Thyroid gland (tissue), 4 donors: ENCODE measurements at places on chromosomes 13 and 19. TPM values are rescaled to one million over a fixed set of nuclear protein-coding genes. Genes with fewer than 3 reads are reported as not detected.

- DNase-seq = no peak
Observed at GRCh38 chr13:20254076-20254475, 22.0 kb upstream of the GJB6 start.

DNA sequence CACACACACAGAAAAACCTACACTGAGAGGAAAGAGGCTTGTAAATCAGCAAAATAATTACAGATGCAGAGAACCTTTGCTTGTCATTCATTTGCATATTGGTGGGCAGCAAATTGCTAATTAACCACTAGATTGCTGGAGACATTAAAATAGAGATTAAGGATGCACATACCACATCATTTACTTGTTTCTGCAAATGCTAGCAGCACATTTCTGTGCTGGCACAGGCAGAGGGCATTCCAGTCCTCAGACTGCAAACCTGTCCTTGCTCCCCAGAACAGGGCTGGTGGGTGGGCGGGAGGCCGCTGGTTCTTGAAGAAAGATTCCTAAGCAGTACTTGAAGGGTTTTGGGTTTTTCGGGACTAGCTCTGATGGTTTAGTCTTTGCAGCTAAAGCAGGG lies 941 bp upstream of the SIAH3 start:
- DNase-seq = no peak

GRCh38 chr13:50104493-50104892 lies 89.2 kb downstream of the KCNRG start:
- DNase-seq = no peak

DNA sequence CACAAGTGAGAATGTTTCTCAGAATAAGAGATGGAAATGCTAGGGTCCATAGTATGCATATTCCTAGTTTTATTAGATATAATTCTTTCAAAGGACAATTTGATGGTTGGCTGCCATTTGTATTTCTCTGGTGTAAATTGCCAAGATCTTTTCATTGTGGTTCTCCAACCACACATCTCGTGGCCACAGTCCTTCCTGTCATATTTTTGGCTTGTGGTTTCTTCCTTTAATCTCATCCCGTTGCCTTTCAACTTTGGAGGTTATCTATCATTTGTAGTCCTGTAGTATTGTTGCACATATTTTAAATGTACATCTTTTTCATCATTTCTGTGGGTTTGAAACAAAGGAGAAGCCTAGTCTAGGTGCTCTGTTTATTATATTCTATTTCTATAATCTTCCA lies 61.2 kb downstream of the WASF3 start:
- DNase-seq = no peak

- DNase-seq = peak; percentile 75
Observed at GRCh38 chr19:19627621-19628500, at the start of gene LPAR2. Gene LPAR2 (minus strand): TSS chr19:19628220. CDS start chr19:19627275, 945 bp downstream.

GRCh38 chr19:55611300-55611982 lies 6.0 kb downstream of the ZNF865 start:
- no peak for DNase-seq

- no peak for DNase-seq
Observed at GRCh38 chr19:53580871-53581835, 43.2 kb downstream of the ZNF331 start.

DNA sequence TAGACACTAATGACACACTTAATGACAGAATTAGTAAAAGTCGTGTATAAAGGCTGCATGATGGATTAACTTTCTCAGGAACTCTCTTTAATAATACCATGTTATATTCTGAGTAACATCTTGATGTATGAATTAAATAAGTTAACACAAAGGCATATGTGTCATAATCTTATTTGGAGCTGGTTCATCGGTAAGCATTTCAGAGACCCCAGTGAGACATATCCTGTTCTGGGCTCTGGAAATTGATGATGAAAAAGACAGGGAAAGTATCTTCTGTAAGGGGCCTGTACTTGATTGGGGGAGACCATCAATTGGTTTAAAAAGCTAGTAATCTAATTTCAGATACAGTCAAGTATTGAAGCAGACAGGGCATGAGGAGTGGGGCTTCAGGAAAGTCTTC lies 547.9 kb downstream of the GPC6 start:
- DNase-seq = no peak

- no peak for DNase-seq
Observed at GRCh38 chr13:106104281-106104901, 431.1 kb downstream of the EFNB2 start.

DNA sequence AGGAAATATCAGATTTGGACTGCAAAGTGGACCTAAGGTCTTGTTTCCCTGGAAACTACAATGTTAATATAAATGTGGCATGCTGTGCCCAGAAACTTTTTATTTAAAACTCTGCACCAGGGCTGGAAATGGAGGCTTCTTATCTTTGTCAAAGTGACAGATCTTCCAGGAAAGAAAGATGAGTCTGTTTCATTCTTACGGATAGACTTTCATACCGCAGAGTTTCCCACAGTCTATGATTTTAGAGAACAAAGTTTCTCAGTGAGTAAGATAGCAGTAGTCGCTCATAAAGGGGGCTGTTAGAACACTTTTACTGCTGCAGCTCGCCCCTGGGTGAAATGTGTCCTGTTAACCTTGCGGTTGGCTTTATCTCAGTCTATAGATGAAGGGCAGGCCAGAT lies 6.7 kb downstream of the CLEC11A start:
- DNase-seq = no peak

- no peak for DNase-seq
Observed at GRCh38 chr13:109816808-109817203, 30.4 kb upstream of the IRS2 start.

DNA sequence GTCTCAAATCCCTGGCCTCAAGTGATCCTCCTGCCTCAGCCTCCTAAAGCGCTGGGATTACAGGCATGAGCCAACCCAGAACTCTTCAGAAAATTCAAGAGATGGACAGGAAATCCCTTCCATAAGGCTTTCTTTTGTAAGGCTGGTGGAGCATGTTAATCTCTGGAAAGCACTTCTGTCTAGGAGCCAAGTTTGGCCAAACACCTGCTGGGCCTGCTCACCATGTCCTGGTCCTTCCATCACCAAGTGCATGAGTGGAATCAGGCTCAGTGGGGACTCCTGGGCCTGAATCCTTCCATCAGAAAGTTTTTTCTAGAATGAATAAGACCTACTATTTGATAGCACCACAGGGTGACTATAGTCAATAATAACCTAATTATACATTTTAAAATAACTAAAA lies 148.0 kb downstream of the DCLK1 start:
- no peak for DNase-seq

- no peak for DNase-seq
Observed at GRCh38 chr13:81987159-81987558, 1646.2 kb upstream of the SPRY2 start.

- no peak for DNase-seq
Observed at GRCh38 chr13:46278474-46278873, 66.7 kb downstream of the LRRC63 start.

- no peak for DNase-seq
Observed at GRCh38 chr13:38372820-38373383, 23.3 kb downstream of the UFM1 start.

GRCh38 chr13:49419276-49419675 lies 24.6 kb downstream of the CAB39L start:
- DNase-seq = no peak

- no peak for DNase-seq
Observed at GRCh38 chr19:38743394-38744297, 628 bp downstream of the CAPN12 start.

GRCh38 chr13:22243469-22244163 lies 572.7 kb downstream of the FGF9 start:
- DNase-seq = no peak

GRCh38 chr13:25462301-25463125 lies 90.7 kb downstream of the ATP8A2 start:
- DNase-seq = no peak

DNA sequence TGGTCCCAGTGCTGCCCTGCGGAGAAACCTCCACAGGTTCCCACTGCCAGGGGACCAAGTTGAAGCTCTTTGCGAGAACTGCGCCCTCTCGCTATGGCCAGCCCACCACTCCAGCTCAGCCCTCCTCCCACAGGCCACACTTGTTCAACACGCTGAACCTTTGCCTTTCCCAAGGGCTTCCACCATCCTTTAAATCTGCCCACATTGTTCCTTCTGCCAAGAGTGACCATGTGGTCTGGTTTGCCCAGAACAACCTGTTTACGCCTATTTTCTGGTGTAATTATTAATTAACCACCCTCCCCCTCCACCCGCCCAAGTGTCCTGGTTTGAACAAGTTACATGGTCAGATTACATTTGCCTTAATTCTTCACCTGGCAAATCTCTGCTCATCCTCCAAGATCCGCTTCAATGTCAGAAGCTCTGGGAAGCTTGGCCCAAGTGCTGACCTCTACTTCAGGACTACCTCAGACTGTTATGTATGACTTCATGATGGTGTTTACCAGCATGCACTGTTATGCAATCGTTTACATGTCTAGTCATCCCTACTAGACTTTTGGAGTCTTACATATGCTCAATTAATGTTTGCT lies 12.0 kb upstream of the USP12 start:
- no peak for DNase-seq

DNA sequence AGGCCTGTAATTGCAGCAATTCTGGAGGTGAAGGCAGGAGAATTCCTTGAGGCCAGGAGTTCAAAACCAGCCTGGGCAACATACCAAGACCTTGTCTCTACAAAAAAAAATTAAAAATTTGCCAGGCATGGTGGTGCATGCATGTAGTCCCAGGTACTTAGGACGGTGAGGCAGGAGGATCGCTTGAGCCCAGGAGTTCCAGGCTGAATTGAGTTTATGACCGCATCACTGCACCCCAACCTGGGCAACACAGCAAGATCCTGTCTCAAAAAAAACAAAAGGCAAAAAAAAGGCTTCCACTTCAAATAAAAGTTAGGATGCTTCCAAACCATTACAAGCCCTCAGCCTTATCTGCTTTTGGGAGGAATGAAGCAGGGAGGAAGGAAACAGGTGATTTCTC lies 5.2 kb downstream of the ZNF577 start:
- no peak for DNase-seq

- DNase-seq = no peak
Observed at GRCh38 chr13:98900442-98900841, 77.4 kb downstream of the DOCK9 start.

- peak; percentile 0 for DNase-seq
Observed at GRCh38 chr13:114116734-114117133, 15.7 kb downstream of the RASA3 start.

DNA sequence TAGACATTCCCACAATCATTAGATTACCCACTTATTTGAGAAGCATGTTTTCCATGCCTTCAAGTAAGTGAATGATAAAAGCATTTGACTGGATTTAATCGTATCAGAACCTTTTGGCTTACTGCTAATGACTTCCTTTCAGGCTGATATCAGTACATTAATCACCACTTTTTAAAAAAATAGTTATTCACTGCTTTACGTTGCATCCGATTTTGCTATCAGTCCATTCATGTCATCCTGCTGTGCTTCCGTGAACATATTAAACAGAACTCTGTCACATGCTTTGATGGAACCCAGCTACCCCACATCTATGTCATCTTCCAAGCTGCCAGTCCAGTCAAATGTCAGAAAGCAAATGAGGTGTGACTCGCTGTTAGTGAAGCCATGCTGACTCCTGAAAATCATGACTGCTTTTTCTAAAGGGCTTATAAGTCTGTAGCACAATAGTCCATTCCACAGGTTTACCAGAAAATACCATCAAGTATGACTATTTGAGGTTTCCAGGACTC lies 440.9 kb downstream of the IRS2 start:
- DNase-seq = no peak

DNA sequence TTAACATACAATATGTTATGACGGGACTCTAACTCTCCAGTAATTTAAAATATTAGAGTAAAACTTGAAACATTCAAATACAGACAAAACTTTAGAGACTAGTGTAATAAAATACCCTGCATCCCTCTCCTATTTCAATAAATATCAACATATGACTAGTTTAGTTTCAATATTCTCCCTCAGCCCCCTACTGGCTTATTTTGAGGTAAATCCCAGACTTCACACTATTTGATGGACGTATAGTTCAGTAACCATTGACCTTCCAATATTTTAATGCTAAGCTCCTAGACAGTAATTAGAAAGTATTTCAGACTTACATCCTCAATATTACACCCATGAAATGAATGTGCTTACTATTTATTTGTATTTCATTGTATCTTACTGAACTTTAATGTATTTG lies 180.7 kb upstream of the STARD13 start:
- DNase-seq = no peak

DNA sequence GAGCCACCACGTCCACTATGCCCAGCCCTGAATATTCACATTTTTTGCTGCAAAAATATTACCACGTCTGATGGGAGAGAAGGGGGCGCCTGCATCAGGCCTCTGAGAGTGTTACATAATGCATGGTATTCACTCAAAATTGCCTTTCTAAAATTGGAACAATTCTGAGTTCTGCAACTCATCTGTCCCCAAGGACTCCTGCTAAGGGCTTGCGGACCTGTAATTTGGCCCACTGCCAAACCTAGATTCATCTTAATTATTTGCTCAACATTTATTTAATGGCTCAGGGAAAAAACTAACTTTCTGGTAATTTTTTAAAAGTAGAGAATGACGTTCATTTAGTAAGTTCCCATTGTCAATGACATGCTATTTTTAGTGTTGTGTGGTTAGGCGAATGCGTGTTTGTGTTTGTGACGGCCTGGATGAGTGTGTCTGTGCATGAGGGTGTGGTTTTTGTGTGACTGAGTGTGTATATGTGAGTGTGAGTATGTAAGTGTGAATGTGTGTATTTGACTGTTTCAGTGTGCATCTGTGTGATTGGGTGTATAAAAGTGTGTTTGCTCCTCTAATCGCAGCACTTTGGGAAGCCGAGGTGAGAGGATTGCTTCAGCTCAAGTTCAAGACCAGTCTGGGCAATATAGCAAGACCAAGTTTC lies 8.8 kb downstream of the INAFM1 start:
- DNase-seq = no peak

- DNase-seq = no peak
Observed at GRCh38 chr13:36096461-36097416, 34.4 kb downstream of the DCLK1 start.

DNA sequence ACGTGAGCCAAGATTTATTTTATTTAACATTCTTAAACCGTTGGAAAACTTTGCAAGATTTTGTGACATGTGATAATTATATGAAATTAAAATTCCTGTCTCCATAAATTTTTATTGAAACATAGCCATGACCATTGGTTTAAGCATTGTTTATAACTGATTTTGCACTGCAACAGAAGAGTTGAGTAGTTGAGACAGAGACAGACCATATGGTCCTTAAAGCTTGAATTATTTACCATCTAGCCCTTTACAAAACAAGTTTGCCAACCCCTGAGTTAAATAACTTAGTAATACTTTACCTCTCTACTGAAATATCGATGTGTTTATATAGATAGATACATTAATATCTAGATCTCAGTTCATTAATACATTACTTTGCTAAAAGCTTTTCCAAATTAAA lies 814.1 kb upstream of the GPC6 start:
- DNase-seq = no peak

GRCh38 chr13:45881353-45881752 lies 29.8 kb upstream of the SIAH3 start:
- DNase-seq = no peak

ARRDC2 gene
- 59.9 TPM for total RNA-seq

RXFP2 gene
- total RNA-seq = not detected

APLP1 gene
- total RNA-seq = 5.3 TPM

TGFBR3L gene
- not detected for total RNA-seq

IGFL3 gene
- not detected for total RNA-seq

IFNL1 gene
- not detected for total RNA-seq

POSTN gene
- 14.0 TPM for total RNA-seq

SLITRK6 gene
- total RNA-seq = 0.54 TPM

CDX2 gene
- not detected for total RNA-seq

FNDC3A gene
- 116 TPM for total RNA-seq

DLL3 gene
- total RNA-seq = not detected

ADGRL1 gene
- 41.3 TPM for total RNA-seq

ONECUT3 gene
- total RNA-seq = not detected

NUDT15 gene
- 16.5 TPM for total RNA-seq

ANKLE1 gene
- total RNA-seq = 0.40 TPM

CAPN12 gene
- total RNA-seq = 2.0 TPM

PGLYRP2 gene
- not detected for total RNA-seq
